ENCODE measurements at places on chromosomes 13 and 19.

GRCh38 chr19:35013820-35014754, 14.0 kb downstream of the GRAMD1A start:
- no peak for DNase-seq

GRCh38 chr19:36528921-36529518, 949 bp upstream of the ZNF260 start:
- no peak for DNase-seq

DNA sequence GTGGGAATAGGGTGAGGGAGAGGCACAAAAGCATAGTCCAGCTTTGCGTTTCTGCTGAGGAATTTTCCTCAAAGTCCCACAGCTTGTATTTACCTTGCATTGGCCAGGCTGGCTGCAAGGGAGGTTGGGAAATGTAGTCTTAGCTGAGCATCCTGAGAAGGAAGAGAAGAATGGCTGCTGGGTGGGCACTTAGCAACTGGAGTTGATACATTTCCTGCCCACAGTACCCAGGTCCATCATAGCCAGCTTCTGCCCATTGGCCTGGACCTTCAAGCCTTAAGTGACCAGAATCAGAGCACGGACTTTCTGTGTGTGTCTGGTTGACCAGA, 112.4 kb downstream of the SIPA1L3 start:
- no peak for DNase-seq

DNA sequence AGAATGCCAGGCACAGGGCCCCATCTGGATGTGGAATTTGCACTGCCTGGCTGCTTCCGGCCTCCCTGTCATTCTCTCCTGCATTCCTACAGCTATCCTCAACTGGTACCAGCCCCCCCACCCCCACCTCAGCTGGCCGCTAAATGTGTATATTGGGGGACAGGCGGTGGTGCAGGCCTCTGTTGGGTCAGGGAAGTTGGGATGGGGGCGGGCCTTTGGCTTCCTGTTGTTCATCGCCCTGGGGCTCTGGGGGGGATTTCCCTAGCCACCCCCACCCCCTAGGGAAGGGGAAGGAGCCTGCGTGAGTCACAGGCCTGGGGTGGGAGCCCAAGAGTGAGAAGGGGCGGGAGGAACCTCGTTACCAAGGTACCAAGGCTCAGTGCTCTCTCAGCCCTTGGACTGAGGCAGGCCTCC, 10.6 kb downstream of the POU2F2 start:
- no peak for DNase-seq

DNA sequence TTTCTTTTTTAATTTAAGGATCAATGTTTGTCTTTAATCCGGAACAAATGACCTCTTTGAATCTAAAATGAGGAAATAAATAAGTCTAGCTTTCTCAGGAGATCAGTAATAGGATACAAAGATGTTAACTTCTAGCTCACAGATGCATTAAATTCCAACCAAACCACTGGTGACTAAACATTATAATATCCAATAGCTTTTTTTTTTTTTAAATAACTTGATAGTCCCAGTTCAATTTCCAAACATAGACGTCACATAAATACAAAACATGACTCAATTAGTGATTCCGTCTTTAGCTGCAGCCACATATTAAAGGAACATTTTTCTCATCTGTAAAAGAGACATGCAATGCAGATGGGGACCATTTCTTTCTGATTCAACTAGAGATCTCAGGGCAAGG, 390.5 kb upstream of the PCDH9 start:
- DNase-seq, result no peak

- DNase-seq, result no peak
These were observed 100.2 kb downstream of the ENOX1 start for GRCh38 chr13:43686557-43686956.

DNA sequence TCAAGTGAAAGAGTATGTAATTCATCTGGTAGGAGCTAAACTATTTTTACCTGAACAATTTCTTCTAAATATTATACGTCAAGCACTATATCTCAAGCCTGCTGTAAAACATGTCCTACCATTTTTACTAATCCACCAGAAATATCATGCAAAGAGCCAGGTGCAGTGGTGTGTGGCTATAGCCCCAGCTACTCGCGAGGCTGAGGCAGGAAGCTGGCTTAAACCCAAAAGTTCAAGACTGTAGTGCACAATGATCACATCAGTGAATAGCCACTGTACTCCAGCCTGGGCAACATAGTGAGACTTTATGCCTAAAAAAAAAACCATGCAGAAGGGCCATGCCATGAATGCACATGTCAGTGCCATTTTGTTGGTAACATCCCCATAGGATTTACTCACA, 20.7 kb upstream of the CLN5 start:
- no peak for DNase-seq

DNA sequence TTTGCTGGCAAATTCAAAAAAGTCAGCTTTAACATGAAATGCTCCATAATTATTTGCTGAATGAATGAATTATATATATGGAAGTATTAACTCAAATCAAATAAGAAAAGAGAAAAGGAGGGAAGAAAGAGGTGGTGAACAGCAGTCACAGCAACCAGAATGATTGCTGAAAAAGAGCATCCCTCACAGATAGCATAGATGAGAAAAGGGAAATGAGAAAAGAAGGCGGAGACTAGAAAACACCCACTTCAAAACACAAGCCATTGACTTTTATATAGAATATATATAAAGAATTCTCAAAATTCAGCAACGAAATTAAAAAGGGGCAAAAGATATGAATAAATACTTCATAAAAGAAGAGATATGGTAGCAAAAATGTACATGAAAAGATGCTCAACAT, 75.2 kb downstream of the CAB39L start:
- no peak for DNase-seq

GRCh38 chr13:24182703-24183081, 22.2 kb downstream of the SPATA13 start:
- DNase-seq, result no peak

- no peak for DNase-seq
These were observed 104.4 kb downstream of the KDM4B start for GRCh38 chr19:5073153-5073844.

GRCh38 chr13:76750126-76750525, 136.1 kb downstream of the KCTD12 start:
- no peak for DNase-seq

GRCh38 chr13:79482281-79482970, 1.5 kb downstream of the NDFIP2 start:
- DNase-seq, result no peak

DNA sequence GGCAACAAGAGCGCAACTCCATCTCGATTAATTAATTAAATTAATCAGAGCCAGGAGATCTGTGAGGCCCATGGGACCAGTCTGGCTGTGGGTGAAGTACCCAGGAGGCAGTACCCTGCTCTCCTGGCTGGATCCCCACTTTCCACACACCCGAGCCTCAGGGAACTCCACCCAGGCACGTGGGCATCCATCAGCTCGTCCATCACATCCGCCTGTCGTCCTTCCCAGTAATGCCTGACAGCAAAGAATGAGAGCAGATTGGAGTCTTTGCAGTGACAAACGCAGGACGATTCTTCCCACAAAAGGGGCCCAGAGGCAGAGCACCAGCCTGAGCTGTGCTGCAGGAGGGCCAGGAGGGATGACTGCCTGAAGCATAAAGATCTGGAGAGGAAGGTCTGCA, 35.8 kb downstream of the VSTM2B start:
- DNase-seq, result no peak

GRCh38 chr19:48967346-48968178, 2.5 kb downstream of the FTL start:
- no peak for DNase-seq

GRCh38 chr19:46442808-46443450, 14.2 kb upstream of the PNMA8C start:
- no peak for DNase-seq

- DNase-seq, result no peak
These were observed 157.5 kb upstream of the ZNF536 start for GRCh38 chr19:30214651-30215051.

GRCh38 chr19:56933014-56933705, 92.6 kb upstream of the PEG3 start:
- DNase-seq, result peak; percentile 2

GRCh38 chr13:93173654-93174053, 53.0 kb upstream of the GPC6 start:
- no peak for DNase-seq

DNA sequence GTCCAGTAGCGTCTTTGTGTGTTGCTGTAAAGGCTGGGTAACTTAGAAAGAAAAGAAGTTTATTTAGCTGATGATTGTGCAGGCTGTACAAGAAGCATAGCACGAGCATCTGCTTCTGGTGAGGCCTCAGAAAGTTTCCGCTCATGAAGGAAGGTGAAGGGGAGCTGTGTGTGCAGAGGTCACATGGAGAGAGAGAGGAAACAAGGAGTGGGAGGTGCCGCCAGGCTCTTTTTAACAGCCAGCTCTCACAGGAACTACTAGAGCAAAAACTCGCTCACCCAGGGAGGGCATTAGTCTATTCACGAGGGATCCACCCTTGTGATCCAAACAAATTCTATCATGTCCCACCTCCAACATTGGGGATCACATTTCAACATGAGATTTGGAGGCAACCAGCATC, 99.8 kb downstream of the GPR12 start:
- no peak for DNase-seq

DNA sequence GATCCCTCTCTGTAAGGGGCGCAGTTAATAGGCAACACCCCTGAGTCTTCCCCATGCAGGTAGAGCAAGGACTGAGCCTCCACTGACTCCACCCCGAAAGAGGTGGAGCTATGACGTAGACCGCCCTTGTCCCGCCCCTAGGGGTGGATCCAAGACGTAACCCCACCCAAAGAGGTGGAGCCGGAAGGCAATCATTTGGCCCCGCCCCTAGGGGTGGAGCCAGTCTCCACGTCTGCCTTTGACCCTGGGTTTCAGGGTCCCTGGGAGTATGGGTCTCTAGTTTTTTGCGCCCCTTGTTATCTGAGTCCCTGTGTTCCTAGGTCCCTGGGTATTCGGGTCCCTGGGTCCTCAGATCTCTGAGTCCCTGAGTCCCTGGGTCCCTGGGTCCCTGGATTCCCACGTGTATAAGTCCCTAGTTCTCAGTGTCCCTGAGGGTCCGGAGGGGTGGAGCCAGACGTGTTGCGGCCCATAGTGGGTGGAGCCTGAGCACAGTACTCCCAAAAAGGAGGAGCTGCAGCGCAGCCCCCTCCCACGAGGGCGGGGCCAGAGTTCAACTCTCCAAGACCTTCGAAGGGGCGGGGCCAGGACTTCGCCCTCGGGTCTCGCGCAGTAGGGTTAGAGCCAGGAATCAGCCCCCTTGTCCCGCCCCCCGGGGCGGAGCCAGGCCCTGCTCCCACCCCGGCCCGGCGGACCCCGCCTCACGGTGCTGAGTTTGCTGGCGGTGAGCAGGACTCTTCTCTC, 5.3 kb downstream of the DENND1C start:
- DNase-seq, result no peak

DNA sequence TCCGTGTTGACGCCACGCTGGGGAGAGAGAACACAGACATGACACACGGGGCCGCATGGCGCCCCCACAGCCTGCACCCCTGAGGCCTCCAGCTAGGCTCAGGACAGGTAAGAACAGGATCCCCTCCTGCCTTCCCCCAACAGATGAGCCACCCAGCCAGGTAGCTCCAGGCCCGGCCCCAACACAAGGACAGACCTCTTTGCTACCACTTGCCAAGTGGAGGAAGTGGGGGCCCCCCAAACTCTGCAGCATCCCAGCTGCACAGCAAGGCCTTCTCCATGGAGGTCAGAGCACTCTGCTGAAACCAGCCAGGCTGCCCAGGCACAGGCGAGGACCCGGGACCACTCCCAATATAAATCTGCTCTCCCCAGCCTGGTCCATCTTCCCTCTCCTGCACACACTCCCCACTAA, 31.5 kb downstream of the PEPD start:
- DNase-seq, result no peak

- no peak for DNase-seq
These were observed at the start of the genes PEG3 and ZIM2 for GRCh38 chr19:56840451-56841192. Gene PEG3 (minus strand): TSS chr19:56840726. CDS start chr19:56824655, 16,071 bp downstream. Gene ZIM2 (minus strand): TSS chr19:56840726. CDS start chr19:56824277, 16,449 bp downstream.

GRCh38 chr19:51690454-51691073, 2.6 kb upstream of the SPACA6 start:
- peak; percentile 56 for DNase-seq

GRCh38 chr13:38669234-38669964, 17.5 kb upstream of the FREM2 start:
- no peak for DNase-seq

DNA sequence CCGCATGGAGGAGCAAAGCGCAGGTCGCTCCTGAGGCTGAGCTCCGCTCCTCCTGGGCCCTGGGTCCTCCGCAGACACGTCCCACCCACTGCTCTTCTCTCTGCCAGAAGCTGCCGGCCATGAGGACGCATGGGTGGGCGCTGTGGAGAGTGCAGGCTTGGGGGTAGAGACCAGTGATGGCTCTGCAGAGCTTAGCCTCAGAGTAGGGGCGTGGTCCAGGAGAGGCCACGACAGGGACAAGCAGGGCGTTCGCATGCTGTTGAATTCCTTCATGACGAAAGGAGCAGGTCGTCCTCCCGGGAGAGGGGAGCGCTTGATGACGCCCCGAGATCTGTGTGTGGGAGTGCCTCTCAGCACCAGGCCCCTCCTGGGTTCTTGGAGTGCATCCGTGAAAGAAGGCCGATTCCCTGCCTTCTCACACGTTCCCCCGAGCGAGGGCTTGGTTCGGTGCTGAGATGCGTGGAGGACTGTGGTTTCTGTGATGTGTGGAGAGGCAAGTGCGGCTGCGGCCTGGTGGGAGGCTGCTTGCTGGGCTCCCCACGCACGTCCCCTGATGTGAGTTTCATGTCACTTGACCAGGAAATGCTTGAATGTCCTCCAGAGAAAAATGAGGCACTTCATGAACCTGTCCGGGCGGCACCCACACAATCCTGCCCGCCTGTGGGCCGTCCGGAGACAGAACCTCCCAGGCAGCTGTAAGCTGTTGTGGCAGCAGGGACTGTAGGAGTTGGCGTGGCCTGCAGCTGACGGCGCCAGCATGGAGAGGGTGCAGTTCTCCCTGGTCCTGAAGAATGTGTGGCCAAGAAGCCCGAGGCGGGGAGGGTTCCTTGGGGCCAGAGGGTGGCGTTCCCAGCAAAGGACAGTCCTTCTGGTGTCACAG, 4.5 kb downstream of the SF3A2 start:
- DNase-seq, result no peak

DNA sequence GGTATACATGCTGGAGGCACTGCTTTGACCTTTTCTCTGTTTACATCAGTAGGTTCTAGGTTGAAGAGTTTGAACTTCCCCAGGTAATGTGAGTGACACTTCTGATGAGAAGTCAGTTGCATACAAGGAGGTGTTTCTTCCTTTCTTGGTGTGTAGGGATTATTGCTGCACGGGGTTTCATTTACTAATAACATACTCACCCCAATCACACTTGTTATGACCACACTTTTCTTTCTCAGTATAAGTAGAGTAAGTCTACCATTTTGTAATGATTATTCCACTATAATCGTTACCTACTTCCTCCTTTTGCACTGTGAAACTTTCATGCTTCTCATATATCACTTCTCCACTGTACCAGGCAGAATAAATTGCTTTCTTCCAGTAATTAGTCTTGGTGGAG, 138.0 kb downstream of the TNFSF13B start:
- DNase-seq, result no peak

GRCh38 chr19:39154629-39155100, 29.1 kb downstream of the PAK4 start:
- DNase-seq, result no peak

- DNase-seq, result no peak
These were observed 3.6 kb downstream of the TPT1 start for GRCh38 chr13:45337395-45337794.

DNA sequence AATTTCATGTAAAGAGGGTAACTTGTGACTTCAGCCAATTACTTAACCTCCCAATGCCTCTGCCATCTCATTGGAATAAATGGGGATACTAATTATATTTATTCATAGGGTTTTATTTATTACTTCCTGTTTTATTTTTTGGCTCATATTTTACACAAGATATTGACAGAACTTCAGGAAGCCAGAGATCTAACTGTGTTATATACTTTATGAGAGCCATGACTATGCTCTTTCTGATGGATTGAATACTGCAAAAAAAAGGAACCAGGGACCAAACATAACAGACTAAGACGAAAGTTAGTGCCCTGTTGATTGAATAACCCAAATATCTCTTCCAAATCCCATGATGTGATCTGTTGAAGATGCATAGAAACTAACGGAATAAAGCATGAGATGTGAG, 243.3 kb upstream of the STARD13 start:
- no peak for DNase-seq
